Muscle of leg (tissue), 16 donors: ENCODE measurements at places on chromosomes 1 and 21. TPM values are rescaled to one million over a fixed set of nuclear protein-coding genes. Genes with fewer than 3 reads are reported as not detected.

The IL12RB2 gene
- polyA plus RNA-seq: 0.52 TPM

The LCE1E gene
- not detected for polyA plus RNA-seq

The OR10Z1 gene
- polyA plus RNA-seq: 0.04 TPM

The LCA5L gene
- 1.0 TPM for polyA plus RNA-seq

The LENEP gene
- 0.39 TPM for polyA plus RNA-seq

The SLC9C2 gene
- 0.36 TPM for polyA plus RNA-seq

The MEGF6 gene
- polyA plus RNA-seq: 11.7 TPM

The ETV3L gene
- not detected for polyA plus RNA-seq

The CYP4Z1 gene
- polyA plus RNA-seq: 0.15 TPM

The GLIS1 gene
- polyA plus RNA-seq: not detected

The FCER1G gene
- polyA plus RNA-seq: 22.2 TPM

The ANKRD34A gene
- 1.1 TPM for polyA plus RNA-seq

The KRTAP15-1 gene
- polyA plus RNA-seq: not detected

The CFH gene
- 140 TPM for polyA plus RNA-seq

The S1PR1 gene
- 11.6 TPM for polyA plus RNA-seq

The ABL2 gene
- polyA plus RNA-seq: 10.5 TPM

The PADI2 gene
- 63.9 TPM for polyA plus RNA-seq

The PFKFB2 gene
- 7.7 TPM for polyA plus RNA-seq

The RGSL1 gene
- not detected for polyA plus RNA-seq

The MEX3A gene
- polyA plus RNA-seq: 15.8 TPM

The BRDT gene
- not detected for polyA plus RNA-seq

The CHRM3 gene
- polyA plus RNA-seq: 2.5 TPM

The FHL3 gene
- polyA plus RNA-seq: 169 TPM

The PHLDA3 gene
- 25.1 TPM for polyA plus RNA-seq

The NPR1 gene
- polyA plus RNA-seq: 14.6 TPM

The OR2G6 gene
- not detected for polyA plus RNA-seq

The SON gene
- polyA plus RNA-seq: 198 TPM

The PDPN gene
- 51.1 TPM for polyA plus RNA-seq

The SLC1A7 gene
- polyA plus RNA-seq: 0.41 TPM

The CD48 gene
- 1.1 TPM for polyA plus RNA-seq

The TLR5 gene
- polyA plus RNA-seq: 4.0 TPM

The UQCRHL gene
- polyA plus RNA-seq: 0.52 TPM

The UBE2Q1 gene
- 73.4 TPM for polyA plus RNA-seq

The KIF26B gene
- polyA plus RNA-seq: 1.6 TPM
